ENCODE measurements at places on chromosomes 7 and 10.

DNA sequence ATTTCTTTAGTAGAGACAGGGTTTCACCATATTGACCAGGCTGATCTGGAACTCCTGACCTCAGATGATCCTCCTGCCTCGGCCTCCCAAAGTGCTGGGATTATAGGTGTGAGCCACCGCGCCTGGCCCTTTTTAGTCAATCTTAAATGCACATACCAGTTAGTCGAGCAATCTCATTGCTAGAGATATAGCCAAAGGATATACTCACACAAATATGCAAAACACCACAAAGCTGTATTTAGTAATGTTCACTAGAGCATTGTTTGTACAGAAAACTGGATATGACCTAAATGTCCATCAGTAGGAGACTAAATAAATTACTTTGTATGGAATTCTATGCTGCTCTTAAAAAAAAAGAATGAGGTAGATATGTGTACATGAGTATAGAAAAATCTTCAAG lies 24.5 kb upstream of the IL6 start:
- no peak for DNase-seq

GRCh38 chr10:73159038-73159648 lies 8.7 kb downstream of the ECD start:
- peak; percentile 60 for DNase-seq

- no peak for DNase-seq
Observed at GRCh38 chr10:131670341-131670740, 230.5 kb upstream of the PPP2R2D start.

DNA sequence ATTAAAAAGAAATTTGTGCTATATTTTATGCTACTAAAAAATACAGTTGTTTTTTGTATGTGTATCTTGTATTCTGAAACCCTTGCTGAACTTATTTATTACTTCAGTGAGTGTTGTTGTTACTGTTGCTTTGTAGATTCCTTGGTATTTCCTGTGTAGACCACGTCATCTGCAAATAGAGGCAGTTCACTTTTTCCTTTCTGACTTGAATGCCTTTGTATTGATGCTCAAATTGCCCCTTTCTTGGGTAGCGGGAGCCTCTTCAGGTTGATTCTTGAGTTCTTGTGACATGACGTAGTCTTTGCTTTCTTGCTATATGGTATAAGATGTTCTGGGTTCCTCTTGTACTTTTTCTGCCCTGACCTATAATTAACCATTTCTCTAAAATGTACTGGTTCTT lies 504.1 kb downstream of the SDK1 start:
- DNase-seq = no peak

- DNase-seq = no peak
Observed at GRCh38 chr10:96509017-96509641, 4.6 kb downstream of the TLL2 start.

- DNase-seq = no peak
Observed at GRCh38 chr7:93860261-93860660, 30.3 kb downstream of the TFPI2 start.

DNA sequence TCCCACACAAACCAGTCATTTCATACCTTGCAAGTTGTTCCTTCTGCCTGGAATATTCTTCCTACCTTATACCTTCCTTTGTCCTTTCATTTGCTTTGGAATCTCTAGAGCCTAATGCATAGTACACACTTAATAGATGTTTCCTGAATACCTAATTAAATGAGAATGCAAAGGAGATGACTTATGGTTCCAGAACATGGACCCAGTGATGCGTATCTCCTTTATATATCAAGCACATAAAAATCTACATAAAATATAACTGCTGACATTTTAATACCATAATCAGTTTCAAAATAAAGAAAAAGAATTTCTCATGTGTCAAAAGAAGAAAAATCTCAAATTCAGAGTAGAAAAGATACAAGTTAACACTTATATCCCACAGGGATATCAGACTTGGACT lies 110.6 kb upstream of the ASAH2 start:
- no peak for DNase-seq

DNA sequence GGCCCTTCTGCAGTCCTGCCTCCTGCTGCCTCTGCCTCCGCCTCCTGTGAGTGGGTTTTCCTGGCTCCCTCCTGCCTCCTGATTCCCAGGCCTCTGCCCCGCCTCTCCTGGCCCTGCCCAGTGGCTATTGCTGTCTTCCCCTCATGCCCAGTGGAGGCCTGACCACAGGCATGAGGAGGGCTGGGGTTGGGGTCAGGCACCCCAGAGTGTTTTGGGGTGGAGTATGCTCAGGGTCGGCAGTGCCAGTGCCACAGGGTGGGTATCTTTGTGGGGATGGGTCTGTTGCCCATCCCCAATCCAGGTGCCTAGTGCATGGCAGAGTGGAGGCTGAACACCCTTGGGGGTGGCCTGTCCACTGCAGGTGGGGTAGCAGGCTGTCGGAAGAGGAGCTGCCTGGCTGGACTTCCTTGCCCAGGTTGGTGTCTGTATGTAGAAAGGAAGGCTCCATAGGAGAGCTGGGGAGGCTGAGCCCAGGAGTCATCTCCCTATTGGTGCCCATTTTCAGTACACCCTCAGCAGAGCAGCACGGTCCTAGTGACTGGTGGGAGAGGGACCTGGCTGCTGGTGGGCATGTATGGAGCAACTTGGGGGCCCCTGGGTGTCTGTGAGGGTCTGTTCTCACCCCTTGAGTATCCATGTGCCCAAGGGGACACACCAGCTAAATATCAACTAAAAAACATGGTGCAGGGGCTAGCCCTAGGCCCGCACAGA lies 62.2 kb downstream of the ARHGAP22 start:
- DNase-seq = no peak

DNA sequence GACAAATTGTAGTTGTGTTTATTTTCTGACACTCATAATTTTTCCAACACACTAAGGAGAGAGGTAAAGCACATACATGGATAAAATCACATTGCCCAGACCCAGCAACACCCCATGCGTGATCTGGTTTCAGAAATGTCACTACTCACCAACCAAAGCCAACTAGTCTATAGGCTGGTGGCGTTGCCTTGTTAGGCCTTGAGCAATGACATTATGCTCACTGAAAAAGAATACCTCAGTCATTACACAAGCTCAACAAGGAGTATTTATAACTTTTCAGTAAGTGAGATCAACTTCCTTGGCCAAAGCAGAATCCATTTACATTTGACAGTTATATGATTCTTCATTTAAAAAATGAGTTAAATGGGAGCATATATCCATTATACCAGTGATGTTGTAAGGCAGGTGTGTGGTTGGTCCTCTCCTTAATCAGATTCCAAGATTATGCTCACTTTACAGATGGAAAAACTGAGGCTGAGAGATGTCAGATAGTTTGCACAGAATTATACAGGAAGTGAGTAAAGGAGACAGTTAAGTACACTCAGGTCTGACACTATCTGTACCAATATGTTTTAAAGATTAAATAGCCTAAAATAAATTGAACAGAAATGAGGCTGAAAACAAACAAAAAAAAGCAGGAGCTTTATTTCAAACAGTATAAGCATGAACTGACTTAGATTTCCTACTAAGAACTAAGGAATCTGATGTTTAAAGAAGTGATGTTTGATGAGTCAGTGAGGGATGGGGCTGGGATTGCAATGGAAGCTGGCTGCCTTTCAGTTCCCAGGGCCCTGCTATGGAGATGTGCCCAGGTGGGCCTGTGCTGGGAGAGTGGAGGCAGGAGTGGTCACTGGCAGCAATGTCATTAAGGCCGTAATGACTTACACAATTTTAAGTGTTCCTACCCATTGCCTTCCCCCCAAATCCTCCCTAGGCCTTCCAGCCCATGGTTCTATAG lies 118.3 kb downstream of the RAPGEF5 start:
- DNase-seq = no peak

- no peak for DNase-seq
Observed at GRCh38 chr7:104825099-104825498, 188.9 kb upstream of the KMT2E start.

DNA sequence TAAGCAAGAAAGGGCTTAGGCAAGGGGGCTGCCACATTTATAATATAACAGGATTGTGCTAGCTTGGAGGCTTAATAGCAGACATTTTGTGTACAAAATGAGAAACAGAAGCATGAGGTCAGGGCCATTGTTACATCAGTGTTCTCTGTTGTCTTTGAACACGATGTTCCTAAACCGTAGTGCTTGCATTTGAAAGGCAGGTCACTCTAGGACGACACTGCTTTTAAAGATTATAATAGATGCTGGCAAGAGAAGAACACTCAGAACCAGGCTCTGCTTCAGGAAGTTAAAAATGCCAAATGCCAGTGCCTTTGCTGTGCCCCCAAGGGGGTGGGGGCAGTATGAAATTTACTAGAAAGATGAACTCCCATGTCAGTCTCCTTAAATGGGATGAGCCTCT lies 91.1 kb downstream of the SORCS3 start:
- no peak for DNase-seq

GRCh38 chr7:35348611-35349400 lies 94.9 kb upstream of the TBX20 start:
- DNase-seq = no peak

GRCh38 chr10:5651388-5651764 lies 15.0 kb downstream of the ASB13 start:
- DNase-seq = no peak

- no peak for DNase-seq
Observed at GRCh38 chr10:32985775-32986350, 27.8 kb upstream of the ITGB1 start.

DNA sequence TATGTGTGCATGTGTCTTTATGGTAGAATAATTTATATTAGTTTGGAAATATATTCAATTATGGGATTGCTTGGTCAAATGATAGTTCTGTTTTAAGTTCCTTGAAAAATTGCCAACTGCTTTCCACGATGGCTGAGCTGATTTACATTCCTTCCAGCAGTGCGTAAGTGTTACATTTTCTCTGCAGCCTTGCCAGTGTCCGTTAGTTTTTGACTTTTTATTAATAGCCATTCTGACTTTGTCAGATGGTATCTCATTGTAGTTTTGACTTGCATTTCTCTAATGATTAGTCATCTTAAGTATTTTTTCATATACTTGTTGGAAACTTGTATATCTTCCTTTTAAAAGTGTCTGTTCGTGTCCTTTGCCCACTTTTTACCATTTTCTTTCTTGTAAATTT lies 434.2 kb upstream of the POT1 start:
- no peak for DNase-seq

- DNase-seq = no peak
Observed at GRCh38 chr7:29825775-29826529, 19.6 kb downstream of the WIPF3 start.

- no peak for DNase-seq
Observed at GRCh38 chr10:90846746-90847145, 11.1 kb downstream of the HTR7 start.

GRCh38 chr7:66114743-66115649 lies at the start of gene CRCP:
Gene CRCP (plus strand): TSS chr7:66114847. CDS start chr7:66114963, 116 bp downstream.
- DNase-seq = peak; percentile 92

- DNase-seq = no peak
Observed at GRCh38 chr7:39249635-39250152, 272.0 kb downstream of the POU6F2 start.

DNA sequence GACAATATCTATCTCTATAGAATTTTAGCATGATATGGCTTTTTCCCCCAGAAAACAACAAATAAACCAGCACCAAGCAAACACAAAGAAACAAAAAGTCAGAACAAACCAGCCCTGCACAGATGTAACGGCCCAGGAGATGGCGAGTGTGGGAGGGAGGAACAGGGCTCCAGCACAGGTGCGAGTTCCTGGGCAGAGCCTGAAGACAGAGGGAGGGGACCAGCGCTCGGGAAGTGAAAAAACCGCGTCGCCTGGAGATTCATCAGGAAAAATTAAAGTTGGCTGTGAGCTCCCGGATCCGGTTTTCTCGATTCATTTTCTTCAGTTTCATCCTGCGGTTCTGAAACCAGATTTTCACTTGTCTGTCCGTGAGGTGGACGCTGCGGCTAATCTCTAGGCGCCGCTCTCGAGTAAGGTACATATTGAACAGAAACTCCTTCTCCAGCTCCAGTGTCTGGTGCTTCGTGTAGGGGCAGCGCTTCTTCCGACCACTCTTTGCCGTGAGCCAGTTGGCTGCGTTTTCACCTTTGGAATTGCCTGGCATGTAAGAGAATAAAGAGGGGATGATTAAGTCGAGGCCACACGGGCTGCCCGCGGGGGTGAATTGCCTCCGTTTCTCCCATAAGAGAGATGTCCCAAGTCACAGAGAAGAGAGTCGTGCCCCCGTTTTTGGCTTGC lies 2.3 kb downstream of the HOXA10 start:
- DNase-seq = no peak

- DNase-seq = no peak
Observed at GRCh38 chr7:39152701-39153100, 175.0 kb downstream of the POU6F2 start.

DNA sequence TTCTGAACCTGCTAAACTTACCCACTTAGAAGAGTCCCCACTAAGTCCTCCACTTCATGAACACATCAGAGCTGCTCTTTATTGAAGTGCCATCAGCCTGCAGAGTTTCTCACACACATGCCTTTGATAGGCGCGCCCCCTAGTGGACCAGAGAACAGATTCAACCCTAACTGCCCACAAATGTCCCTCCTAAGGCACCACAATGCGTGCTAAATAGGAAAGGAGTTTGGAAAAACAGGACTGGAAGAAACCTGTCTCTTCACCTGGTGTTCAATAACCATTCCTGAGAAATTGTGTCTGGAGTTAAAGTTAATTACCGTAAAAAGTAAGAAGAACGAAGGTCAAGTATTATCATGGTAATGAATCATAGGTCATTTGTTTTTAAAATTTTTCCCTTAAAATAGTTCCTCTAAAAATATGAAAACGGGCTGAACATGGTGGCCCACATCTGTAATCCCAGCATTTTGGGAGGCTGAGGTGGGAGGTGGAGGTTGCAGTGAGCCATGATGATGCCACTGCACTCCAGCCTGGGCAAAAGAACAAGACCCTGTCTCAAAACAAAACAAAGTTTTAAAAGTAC lies 249.7 kb downstream of the ELMO1 start:
- peak; percentile 69 for DNase-seq

- no peak for DNase-seq
Observed at GRCh38 chr7:99720800-99721595, 14.0 kb downstream of the CYP3A7 start.

- no peak for DNase-seq
Observed at GRCh38 chr7:51827631-51828030, 511.0 kb upstream of the COBL start.

GRCh38 chr7:24233386-24233785 lies 50.6 kb upstream of the NPY start:
- no peak for DNase-seq

DNA sequence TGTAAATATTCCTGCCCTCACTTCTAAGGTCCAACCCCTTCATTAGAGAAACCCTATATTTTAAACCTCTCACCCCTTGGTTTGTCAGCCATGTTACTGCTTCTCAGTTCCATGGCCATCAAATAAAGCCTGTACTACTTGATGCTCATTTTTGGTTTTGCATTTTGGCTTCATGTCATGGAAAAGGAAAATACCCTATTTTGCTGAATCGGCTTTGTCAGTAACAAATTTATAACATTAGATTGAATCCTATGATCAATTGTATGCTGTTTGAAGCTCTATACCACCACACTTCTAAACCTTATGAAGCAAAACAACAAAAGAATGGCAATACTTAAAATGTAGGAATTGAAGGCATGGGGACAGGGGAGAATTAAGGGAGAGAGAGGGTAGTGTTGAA lies 333.1 kb downstream of the ETV1 start:
- DNase-seq = no peak

Measured in GM10248 (cell line).